Stimulated activated CD4-positive, alpha-beta T cell treated with anti-CD3 and anti-CD28 coated beads, Interleukin-4, amount 100 ng/mL, for 4 hours (primary cell): ENCODE measurements at places on chromosomes 4 and X.

DNA sequence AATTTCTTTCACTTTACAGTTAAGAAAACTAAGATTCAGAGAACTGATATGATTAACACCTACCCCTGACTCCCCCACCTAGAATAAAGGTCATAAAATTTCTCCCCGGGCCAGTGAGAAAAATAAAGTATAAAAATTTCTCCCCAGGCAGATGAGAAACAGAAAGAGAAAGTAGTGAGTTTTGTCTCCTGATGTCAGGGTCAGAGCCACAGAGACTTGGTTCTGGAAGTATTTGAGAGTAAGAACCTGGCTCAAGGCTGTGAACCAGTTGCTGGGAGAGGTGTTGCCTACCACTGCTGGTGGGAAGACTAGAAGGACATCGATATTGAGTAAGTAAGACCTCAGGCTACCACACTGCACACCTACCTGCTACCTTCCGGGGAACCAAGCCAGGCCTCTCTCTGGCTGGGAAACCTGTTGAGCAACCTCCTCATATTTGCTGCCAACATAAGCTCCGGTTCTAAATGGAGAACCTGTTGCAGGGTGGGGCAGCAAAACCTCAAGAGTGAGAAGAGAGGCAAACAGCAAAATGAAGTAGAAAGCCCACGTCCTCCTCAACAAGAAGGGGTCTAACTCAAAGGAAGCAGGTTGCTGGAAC, 104.2 kb upstream of the PUDP start:
- no peak for DNase-seq

- DNase-seq, result no peak
These were observed 115.5 kb upstream of the TMEM150C start for GRCh38 chr4:82677327-82677726.

DNA sequence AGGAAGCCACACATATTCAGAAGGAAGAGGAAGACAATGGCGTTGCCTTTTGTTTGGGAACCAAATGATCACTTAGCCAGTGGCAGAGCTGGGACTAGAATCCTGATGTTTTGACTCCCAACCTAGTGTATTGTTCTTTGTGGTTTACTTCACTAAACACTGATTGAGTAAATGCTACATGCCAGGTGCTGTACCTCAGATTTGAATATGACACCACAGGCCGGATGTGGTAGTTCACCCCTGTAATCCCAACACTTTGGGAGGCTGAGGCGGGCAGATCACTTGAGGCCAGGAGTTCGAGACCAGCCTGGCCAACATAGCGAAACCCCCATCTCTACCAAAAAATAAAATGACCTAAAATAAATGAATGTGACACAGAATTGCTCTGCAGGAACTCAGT, 8.4 kb downstream of the NDUFA1 start:
- no peak for DNase-seq

DNA sequence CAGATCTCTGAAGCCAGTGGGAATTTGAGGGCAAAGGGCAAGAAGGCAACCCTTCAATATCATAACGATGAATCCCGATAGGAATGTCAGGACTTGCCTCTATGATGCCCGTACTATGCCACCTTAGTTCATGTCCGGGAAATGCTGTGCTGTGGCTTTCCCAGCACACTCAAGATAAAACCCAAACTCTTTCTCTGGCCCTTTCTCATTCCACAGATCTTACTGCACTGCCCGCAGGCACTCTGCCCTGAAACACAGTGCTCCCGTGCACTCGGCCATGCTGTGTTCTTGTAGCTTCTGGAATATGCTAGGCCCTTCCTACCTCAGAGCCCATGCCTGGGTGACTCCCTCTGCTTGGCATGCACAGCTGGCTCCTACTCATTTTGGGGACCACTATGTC, 26.3 kb downstream of the SORCS2 start:
- no peak for DNase-seq

- DNase-seq, result no peak
These were observed 160.2 kb upstream of the IGFBP7 start for GRCh38 chr4:57270346-57270745.

DNA sequence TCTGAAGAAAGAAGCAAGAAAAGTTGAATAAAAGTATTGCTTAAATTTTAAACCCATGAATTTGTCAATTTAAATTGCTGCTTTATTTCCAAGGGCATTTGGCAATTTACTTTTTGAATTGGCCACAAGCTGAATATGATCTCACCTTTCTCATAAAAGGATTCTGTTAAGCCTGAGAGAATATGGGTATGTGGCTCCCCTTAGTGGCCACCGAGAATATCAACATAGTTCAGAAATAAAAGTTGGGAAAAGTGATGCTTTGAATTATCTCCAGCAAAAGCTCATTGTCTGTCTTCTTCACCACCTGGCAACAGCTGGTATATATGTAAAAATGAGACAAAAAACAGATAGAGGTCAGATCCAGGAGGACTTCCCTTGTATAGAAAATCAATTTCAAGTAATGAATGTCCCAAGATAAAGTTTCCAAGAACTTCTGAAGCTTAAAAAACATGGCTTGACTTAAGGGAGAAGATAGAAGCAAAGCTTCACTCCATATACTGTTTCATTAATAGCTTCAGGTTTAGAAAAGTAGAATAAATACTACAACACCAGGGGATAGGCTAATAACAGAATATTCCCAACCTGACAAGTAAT, 290.7 kb upstream of the FAM241A start:
- DNase-seq, result no peak

- DNase-seq, result peak; percentile 6
These were observed 15.6 kb upstream of the LAP3 start for GRCh38 chr4:17561195-17561909.

DNA sequence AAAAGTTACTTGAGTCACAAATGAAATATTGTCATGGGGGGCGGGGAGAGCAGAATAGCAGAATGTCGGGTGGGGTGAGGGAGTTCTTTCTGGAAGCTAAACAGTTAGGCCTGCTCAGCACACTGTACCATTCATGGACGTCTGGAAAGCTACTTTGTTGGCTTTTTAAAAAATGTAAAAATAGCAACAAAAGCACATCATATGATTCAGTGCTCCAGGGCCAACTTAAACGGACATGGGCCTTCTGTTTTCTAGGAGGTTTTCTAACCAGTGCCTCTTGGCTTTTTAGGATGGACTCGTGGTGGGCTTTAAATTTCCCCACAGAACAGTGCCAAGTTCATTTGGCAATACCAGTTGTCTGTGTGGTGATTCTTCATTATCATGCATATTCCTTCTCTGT, 57.4 kb upstream of the CLCN4 start:
- DNase-seq, result no peak

- no peak for DNase-seq
These were observed 11.5 kb downstream of the PRPS2 start for GRCh38 chrX:12802741-12803140.

DNA sequence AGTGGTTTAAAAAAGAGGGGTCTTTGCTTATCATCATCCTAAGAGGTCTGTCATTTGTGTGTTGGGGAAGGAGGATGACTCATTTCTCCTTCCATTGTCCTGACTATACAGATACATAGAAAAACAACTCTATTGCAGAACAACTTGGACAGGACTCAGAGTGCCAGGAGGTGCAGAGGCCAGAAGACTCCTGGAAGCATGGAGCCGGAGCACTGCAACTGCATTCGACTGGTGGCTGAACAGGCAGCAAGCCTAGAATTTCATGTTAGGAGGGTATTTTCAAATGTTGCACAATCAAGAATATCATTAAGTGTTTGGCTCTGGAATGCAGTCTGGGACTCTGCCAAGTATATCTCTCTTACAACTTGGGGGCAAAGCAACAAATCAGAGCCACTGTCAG, 35.0 kb upstream of the MAML3 start:
- DNase-seq, result no peak
